ENCODE measurements at places on chromosomes 5 and 9. TPM values are rescaled to one million over a fixed set of nuclear protein-coding genes. Genes with fewer than 3 reads are reported as not detected.

DNA sequence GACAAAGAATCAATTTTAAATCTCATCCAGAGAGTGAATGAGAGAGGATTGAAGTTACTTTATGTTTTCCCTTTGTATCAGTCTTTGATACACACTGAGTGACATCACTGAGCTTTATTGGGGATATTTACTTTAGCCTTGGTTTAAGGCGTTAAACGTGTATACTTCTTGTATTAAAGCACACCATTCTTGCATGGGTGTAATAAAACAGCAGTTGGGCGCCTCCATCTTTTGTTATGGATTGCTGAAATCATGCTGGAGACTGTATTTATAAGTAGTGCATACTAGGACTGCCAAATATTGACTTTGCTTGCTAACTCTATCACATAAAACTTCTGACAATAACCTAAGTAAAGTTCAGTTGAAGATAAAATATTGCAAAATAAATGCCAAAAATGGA is 1755.8 kb upstream of the WWC1 start:
- H3K27me3 ChIP-seq = no peaks in the 10 kb centered on the region
- H3K4me3 ChIP-seq = no peak overlapping the region
- H3K4me1 ChIP-seq = no peaks in the 10 kb centered on the region
- H3K36me3 ChIP-seq = no peaks in the 10 kb centered on the region
- no peak overlapping the region for H3K27ac ChIP-seq

DNA sequence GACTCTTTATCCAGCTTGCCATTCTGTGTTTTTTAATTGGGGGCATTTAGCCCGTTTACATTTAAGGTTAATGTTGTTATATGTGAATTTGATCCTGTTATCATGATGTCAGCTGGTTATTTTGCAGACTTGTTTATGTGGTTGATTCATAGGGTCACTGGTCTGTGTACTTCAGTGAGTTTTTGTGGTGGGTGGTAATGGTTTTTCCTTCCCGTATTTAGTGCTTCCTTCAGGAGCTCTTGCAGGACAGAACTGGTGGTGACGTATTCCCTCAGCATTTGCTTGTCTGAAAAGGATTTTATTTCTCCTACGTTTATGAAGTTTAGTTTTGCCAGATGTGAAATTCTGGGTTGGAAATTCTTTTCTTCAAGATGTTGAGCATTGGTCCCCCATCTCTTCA is 381.1 kb downstream of the MAN2A1 start:
- no peak overlapping the region for H3K4me3 ChIP-seq
- no peaks in the 10 kb centered on the region for H3K36me3 ChIP-seq
- H3K27me3 ChIP-seq = no peaks in the 10 kb centered on the region
- H3K4me1 ChIP-seq = no peaks in the 10 kb centered on the region
- no peak for DNase-seq

Gene CDKN2AIPNL
- 35.8 TPM for total RNA-seq

Gene BNC2
- 14.9 TPM for total RNA-seq
